ENCODE measurements at places on chromosomes 5 and 9. TPM values are rescaled to one million over a fixed set of nuclear protein-coding genes. Genes with fewer than 3 reads are reported as not detected.

The BTNL8 gene
- polyA plus RNA-seq, result 0.63 TPM

The CEL gene
- 0.08 TPM for polyA plus RNA-seq

The TRIM14 gene
- polyA plus RNA-seq, result 15.6 TPM

The PRLR gene
- polyA plus RNA-seq, result 3.8 TPM

The OR1Q1 gene
- polyA plus RNA-seq, result not detected

DNA sequence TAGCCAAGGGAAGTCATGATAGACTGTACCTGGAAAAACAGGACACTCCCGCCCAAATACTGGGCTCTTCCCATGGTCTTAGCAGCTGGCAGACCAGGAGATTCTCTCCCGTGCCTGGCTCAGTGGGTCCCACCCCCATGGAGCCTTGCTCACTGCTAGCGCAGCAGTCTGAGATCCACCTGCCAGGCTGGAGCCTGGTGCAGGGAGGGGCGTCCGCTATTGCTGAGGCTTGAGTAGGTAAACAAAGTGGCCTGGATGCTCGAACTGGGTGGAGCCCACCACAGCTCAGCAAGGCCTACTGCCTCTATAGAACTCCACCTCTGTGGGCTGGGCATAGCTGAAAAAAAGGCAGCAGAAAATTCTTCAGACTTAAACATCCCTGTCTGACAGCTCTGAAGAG, 10.1 kb upstream of the THG1L start:
- DNase-seq, result no peak

DNA sequence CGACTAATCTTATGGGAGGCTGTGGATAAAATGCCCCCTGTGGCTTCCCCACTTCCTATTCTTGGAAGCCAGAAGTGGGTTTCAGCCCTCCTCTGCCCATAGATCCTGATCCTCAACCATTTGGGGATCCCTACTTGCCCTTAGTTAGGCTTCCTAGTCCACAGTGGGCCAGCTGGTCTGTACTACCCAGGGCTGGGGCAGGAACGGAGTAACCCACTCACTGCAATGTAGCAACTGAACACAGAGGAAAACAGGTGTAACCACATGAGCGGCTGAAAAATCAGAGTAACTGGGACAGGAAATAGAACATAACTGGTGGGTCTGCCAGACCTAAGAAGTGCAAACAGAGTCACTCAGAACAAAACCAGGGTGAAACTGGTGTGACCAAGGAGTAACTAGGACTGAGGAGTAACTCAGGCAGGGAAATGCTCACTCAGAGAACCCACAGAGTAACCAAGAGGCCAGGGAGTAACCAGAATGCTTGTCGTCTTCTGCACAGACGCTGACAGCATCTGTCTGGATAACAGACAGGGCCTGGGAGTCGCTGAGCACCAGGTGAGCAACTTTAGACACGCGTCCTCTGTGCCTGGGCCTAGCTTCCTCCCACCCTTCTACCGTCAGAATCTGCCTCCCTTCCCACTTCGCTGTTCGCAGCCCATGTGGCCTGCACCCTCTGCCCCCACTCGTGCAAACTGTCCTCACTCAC, 1.0 kb downstream of the AQP3 start:
- DNase-seq, result no peak

DNA sequence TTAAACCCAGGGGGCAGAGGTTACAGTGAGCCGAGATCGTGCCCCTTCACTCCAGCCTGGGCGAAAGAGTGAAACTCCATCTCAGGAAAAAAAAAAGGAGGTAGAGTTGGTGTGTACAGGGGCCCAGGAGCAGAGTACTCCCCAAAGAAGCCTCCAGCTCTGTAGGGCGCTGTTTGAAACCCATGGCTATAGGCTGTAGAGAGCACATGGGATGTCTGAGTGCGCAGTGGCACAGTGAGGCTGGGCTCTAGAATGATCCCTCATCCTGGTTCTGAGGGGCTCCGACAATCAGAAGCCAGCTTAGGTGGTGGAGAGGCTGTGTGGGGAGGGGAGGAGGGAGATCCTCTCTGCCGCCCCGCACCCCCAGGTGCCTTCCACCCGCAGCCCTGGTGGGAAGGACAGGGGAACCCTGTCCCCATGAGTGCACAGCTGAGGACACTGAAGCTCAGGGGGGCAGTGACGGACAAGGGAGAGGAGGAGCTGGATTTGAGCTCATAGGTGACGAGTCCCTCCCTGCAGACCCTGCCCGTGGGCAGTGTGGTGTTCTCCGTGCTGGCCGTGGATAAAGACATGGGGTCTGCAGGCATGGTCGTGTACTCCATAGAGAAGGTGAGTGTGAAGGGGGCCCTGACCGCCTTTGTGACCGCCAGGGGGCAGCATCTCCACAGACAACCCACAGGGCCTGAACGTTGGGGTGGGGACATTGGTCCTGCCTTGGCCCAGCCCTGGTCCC, 24.6 kb downstream of the CDHR2 start:
- peak; percentile 84 for DNase-seq

GRCh38 chr5:61866930-61867329, 439.1 kb upstream of the KIF2A start:
- no peak for DNase-seq

DNA sequence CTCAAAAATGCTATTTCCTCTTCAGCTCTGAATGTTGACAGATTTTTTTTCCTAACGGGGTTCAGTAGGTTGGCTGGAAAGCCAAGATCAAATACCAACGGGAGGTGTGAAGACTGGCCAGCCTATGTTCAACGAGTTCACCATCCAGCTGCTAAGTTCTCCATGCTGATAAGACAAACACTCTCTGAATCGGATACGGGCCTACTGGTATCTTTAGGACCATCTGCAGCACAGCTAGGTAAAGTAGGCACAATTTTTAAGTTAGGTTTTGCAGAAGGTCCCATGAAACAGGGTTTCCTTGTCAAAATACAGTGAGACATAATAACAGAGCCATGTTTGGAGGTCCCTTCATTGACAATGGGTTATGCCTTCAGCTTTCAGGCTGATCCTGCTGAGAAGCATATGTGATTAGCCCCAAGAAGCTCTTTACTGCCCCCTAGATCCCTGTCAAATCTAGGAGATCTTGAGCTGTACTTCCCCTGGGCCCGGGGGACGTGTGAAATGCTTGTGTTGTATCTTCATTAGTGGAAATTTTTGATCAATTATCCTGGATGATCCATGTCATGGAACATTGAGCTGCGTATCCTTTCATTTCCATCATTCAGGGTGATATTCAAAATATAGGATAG, 60.6 kb downstream of the PGM5 start:
- DNase-seq, result no peak

DNA sequence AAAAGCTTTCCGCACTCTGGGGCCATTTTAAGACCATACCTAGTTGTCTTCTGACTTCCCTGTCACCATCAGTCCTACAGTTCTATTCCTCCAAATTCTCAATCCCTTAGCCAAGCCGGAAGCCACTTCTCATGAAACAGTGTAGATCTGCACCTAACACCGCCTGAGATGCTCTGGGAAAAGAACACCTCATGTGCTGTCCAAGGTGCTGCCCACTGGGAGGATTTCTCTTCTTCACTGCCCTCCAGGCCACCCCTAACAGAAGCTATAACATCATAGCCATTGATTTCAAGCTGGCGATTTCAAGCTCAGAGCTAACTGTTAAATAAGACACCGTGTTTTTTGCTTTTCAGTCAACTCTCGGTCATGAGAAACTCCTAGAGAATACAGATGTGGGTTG, 559.3 kb downstream of the CCDC171 start:
- DNase-seq, result no peak

DNA sequence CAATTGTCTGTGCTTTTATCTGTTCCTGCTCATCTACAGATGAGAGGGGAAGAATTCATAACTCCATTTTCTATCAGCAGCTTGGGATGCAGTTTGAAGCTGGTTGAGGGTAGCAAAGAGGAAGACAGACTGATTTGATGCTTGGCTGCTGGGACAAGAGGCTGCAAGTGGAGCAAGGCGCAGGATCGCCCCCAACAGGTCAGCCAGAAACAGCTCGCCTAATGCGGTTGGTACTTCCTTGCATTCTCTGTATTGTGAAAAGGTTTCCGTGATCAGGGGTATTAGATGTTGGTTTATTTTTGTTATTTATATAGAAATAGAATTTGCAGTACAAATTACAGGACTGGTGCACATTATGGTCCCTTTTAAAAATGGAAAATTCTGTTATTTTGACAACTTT, 40.6 kb downstream of the ZNF883 start:
- DNase-seq, result no peak

GRCh38 chr5:151039665-151040064, 19.3 kb downstream of the GPX3 start:
- DNase-seq, result no peak

- DNase-seq, result no peak
These were observed 16.4 kb upstream of the ABCA1 start for GRCh38 chr9:104944356-104944755.

GRCh38 chr9:2406252-2406651, 215.3 kb upstream of the VLDLR start:
- no peak for DNase-seq

DNA sequence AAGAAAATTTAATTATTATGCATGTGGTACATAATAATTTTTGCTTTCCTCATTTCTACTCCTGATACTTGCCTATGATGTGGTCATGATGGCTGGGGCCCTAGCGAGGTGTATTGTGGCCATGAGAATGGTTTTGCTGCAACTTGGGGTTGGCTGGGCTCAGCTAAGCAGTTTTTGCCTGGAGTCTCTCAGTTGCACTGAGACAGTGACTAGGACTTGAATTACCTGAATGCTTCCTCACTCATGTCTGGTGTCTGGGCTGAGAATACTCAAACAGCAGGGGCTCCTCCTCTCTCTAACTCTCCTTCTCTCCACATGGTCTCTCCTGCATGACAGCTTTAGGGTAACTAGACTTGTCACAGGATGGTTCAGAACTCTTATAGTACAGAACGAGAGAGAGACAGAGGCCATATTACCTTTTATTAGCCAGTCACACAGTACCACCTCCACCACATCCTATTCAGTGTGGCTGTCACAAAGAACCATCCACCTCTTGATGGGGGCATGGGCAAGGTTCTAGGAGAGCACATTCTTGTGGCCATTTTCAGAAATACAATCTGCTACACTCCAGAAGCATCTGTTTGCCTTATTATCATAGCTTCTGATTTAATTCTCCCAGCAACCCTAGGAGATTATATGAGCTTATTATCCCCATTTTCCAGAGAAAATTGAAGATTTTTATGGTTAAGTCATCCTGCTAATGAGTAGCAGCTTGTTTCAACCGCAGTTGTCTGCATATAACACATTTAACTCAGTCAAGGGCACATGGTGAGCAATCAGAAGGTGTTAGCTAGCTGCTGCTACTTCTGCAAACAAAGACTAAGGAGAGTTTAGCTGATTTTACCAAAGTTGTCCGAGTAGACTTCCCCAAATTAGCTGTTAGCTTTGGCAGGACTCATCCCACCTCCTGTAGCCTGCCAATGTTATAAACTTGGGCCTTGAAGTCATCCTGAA, 245.1 kb downstream of the DOCK8 start:
- no peak for DNase-seq

Data from liver (tissue), 10 donors.